ENCODE measurements at places on chromosomes 7 and 10. TPM values are rescaled to one million over a fixed set of nuclear protein-coding genes. Genes with fewer than 3 reads are reported as not detected.
A peak's percentile ranks its signal among the peaks of the same experiment; 100 is the strongest.

DNA sequence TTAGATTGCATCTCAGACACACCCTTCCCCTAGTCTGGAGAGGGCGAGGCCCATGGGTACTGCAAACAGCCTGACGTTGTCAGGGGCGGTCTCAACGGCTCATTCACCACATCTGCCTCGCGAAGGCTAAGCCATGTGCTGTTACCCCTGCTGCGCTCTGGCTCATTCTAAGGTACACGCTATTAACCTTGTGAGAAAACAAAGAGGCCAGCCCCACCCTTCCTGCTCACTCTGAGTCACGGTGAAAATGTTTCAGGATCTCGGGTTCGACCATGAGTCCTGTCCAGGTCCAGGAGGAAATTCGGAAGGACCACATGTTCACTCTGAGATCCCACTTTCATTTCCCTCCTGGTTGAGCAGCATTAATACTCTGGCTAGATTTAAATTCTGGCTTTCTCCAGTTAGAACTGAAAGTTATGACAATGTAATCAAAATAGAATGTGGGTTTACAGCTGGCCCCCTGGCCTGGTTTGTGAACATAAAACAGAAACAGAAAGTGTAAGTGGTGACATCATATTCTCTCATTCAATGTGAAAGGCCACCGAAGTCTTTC is 55.2 kb downstream of the EGFR start:
- H3K36me3 ChIP-seq, result no peaks in the 10 kb centered on the region
- peak overlapping the region; percentile 53 for H3K4me3 ChIP-seq
- H3K27me3 ChIP-seq, result peaks cover 20% of the 10 kb centered on the region
- peak; percentile 62 for DNase-seq

Gene CDHR3
- 1.4 TPM for total RNA-seq

DNA sequence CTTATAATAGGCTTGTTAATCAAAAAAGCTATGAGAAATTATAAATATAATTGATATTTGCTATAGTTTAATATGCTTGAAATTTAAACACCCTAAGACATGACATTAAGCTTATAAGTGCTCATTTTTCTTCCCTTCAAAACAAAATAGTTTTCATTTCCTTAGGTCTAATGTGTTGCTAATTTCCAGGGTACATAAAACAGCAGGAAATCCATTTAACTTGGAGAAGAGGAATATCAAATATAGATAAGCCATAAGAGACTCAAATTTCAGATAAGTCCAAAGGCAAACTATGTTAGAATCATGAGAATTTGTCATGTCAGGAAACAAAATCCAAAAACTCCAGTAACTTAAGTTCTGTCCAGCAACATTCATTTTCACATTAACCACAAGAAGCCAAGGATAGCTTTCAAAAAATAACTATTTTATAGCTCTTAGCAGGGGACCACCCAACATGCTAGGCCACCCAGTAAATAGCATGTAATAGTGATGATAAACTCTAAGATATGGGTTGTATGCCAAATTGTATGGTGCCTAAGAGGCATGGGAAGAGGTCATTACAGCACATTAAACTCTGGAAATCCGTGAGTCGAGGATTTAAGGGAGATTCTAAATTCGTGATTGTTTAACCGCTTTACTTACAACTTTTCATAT is 298.1 kb downstream of the CRPPA start:
- H3K4me1 ChIP-seq, result no peaks in the 10 kb centered on the region
- no peak for DNase-seq
- no peaks in the 10 kb centered on the region for H3K36me3 ChIP-seq
- no peaks in the 10 kb centered on the region for H3K27me3 ChIP-seq
- H3K4me3 ChIP-seq, result no peak overlapping the region
- no peak overlapping the region for H3K27ac ChIP-seq

Gene UBE2D1
- 13.2 TPM for total RNA-seq

Gene SPDYE2B
- total RNA-seq, result 0.15 TPM

Gene PAX2
- not detected for total RNA-seq

DNA sequence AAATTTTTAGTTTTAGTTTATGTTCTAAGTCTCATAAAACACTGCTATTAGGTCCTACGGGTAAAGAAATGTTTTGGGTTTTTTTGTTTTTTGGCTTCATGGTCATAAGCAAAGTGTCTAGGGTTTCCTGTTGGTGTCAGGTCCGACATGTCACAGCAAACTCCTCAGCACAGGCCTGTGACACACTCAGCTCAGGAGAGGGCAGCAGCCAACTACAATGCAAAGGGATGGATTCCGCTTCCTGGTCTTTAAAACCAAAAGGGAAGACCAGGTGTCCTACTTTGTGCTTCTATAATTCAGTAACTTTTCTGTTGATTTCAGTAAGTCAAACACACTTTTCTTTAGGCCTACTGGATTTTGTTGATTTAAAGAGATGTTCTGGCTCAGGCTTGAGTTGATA is 83.8 kb upstream of the MACROH2A2 start:
- DNase-seq, result no peak
- no peak overlapping the region for H3K27ac ChIP-seq
- H3K4me1 ChIP-seq, result no peaks in the 10 kb centered on the region

GRCh38 chr7:131236318-131236672 is 91.4 kb upstream of the MKLN1 start:
- H3K36me3 ChIP-seq, result peaks cover 5% of the 10 kb centered on the region
- H3K27me3 ChIP-seq, result no peaks in the 10 kb centered on the region
- no peak for DNase-seq
- H3K27ac ChIP-seq, result peak overlapping the region; percentile 84
- peaks cover 64% of the 10 kb centered on the region for H3K4me1 ChIP-seq

DNA sequence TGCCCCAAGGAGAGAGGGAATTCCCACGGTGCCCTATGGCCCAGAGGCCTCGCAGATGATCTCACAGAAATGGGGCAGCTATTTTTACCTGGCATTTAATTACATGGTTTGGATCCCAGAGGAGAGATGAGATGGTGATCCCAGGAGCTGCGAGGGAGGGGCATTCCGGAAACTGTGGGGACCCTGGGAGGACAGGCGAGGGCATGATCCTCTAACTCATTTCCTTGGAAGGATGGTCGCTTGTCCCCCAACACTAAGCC is 9.4 kb downstream of the SH2B2 start:
- no peak overlapping the region for H3K27ac ChIP-seq
- no peaks in the 10 kb centered on the region for H3K36me3 ChIP-seq
- peaks cover 8% of the 10 kb centered on the region for H3K27me3 ChIP-seq
- no peak for DNase-seq

Gene AGAP6
- 11.9 TPM for total RNA-seq
